ENCODE measurements at places on chromosomes 5 and 9. TPM values are rescaled to one million over a fixed set of nuclear protein-coding genes. Genes with fewer than 3 reads are reported as not detected.

RNF180 gene
- total RNA-seq, result 11.0 TPM

TOR4A gene
- 16.5 TPM for total RNA-seq

SPTAN1 gene
- 247 TPM for total RNA-seq

- DNase-seq, result no peak
Observed at GRCh38 chr5:167754501-167755021, 536.9 kb upstream of the WWC1 start.

DNA sequence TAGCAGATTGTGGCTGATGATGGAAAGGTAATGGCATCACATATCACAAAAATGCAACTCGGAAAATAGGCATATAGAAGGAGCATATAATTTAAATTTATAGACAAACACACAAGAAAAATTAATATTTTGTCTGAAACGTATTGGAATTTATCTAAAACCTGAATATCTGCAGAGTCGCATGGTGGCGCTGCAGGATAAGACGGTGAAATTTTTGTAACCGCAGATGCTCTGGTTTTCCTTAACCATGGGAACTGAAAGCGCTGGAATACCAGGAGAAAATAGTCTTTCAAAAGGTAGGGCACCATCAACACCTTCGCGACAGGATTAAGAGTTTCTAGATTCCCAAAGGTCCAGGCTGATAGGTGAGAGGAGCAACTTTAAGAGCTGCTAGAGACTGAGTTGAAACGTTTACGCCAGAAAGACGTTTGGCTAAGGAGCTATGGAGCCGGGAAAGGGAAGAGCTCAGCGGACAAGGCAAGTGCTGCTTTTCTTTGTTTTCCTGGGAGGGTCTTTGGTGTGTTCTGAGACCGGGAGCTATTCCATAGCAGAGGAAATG, 11.0 kb upstream of the PCDHB15 start:
- no peak for DNase-seq

DNA sequence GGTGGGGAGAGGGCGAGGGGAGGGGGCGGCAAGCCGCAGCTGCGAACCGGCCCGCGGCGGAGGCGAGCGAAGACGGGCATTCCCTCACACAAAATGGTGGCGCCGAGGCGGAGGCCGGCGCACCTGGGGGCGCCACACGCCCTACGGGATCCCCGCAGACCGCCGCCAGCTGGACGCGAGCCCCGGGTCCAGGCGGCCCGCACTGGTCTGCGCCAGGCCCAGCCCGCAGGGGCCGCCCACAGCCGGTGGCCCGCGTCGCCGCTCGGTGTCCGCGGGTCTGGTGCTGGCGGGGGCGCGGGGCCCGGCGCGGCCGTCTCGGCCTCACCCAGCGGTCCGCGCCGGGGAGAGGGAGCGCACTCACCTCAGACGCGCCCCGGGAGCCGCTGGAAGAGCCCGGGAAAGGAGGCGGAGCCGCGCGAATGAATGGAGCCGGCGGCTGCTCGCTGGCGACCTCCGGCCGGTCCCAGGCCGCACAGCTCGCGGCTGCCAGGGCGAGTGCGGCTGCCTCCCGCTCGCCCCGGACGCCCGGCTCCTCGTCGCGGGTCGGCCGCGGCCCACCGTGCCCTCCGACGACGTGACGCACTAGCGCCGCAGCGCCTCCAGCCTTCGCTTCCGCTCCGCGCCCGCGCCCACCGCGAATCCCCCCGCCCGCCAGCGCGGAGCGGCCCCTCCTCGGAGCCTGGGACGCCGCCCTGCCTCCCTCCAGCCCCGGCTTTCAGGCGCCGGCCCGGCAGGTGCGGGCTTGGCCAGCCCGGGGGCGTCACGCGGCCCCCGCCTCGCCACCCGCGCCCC, at the start of gene FAM169A:
TSS of gene FAM169A (minus strand) at position 584 of the 792 bp plus-strand sequence. CDS start 24,711 bp downstream, outside the sequence.
- DNase-seq, result no peak

- DNase-seq, result no peak
Observed at GRCh38 chr9:89576404-89576839, 28.4 kb upstream of the GADD45G start.

DNA sequence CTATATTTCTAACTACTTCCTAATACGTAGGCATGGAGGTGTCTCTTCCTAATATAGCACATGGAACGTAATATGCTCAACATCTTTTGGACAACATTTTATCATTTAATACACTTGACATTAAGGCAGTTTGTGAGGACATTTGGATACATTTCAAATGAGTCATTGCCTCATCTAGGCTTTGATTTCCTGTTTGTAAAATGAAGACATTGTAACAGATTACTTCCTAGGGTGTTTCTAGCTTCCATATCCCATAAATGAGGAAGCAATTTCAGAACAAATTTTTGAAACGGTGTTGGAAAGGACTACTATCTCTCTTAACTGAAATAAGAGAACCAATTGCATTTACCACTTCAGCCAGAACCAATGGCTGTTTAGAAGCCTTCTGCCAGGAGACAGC, 38.7 kb downstream of the SLC28A3 start:
- no peak for DNase-seq

All from Right ventricle myocardium inferior (tissue), 1 donor.